ENCODE measurements at places on chromosomes 12 and 14. TPM values are rescaled to one million over a fixed set of nuclear protein-coding genes. Genes with fewer than 3 reads are reported as not detected.

Gene VRTN
- total RNA-seq = not detected

Gene AKAP5
- 0.08 TPM for total RNA-seq

Gene EPYC
- total RNA-seq = not detected

Gene HOXC4
- total RNA-seq = 0.88 TPM
